ENCODE measurements at places on chromosomes 6 and 20.
A peak's percentile ranks its signal among the peaks of the same experiment; 100 is the strongest.

- no peak for DNase-seq
These were observed 142.9 kb upstream of the OLIG3 start for GRCh38 chr6:137637121-137637520.

DNA sequence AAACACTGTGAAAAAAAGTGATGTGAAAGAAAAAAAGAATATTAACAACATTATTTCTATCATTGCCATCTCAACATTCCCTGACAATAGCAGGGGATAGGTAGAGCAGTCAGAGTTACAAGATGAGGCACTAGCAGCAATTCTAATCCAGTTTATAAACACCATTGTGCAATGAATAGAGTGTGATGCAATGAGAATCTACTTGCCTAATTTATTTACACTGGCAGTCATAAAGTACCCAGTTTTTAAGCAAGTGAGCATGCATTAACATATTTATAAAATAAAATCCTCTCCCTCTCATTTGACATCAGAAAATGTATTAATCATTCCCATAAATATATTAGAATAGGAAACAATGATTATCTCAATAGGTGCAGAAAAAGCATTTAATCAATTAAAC lies 2.5 kb upstream of the MANEA start:
- DNase-seq = no peak

DNA sequence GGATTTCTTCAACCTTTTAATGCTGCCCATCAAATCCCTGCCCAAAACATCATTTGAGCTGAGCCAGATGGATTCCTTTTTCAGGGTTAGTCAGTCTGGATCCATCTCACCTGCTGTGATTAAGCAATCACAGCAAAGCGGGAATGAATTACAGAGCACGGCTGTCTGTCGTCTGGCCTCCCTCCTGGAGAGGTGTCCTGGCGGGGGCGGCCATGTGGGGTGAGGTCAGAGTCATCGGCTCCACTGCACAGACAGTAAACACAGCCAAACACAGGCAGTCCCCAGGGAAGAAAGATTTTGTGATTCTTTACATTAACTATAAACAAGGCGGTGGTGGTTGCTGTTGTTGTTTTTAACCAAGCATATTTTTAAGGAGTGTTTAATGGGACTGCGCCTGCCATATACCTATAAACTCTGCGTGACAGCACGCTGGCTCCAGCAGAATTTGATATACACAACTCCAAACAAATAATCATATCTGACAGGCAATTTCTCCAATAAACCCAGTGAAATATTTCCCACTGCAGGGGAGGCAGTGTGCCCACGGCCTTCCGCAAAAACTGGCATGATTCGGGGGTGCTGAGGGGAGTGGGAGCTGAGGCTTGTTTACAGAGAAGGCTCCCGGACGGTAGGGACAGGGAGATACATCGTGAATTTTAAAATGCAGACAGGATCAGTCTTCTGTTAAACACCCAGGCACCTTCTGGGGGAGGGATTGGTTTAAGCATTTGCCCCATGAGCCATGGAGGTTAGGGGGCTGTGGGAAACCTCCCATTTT lies 232.0 kb upstream of the PMEPA1 start:
- no peak for DNase-seq

DNA sequence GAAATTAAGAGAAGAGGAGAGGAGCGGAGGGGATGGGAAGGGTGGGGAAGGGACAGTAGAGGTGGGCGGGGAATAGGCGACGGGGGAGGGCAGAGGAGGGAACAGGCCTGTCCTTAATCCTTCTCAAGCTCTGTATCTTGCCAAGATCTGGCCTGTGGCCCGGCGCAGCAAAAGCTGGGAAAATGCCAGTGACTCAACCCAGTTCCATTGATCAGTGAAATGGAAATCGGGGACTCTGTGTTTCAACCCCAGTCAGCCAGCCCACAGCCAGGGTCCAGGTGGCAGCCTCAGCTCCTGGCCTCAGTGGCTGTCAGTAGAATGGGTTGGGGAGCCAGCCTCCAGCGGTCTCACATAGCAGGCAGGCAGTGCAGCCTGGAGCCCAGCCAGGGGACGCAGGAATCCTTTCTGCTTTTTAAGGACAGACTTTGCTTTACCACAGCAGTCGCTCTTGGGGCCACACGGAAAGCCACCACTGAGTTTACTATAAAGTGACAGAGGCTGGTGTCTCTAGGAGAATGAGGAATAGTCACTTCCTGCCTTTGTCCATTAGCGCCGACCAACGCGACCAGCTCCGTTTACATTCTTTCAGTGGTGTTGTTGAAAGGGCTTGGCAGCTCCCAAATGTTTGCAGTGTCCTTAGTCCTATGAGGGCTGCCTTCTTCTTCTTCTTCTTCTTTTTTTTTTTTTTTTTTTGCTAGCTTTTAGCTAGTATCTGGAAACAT lies 128.0 kb downstream of the RIN2 start:
- no peak for DNase-seq

GRCh38 chr6:169501128-169501527 lies 200.7 kb downstream of the WDR27 start:
- DNase-seq = no peak

DNA sequence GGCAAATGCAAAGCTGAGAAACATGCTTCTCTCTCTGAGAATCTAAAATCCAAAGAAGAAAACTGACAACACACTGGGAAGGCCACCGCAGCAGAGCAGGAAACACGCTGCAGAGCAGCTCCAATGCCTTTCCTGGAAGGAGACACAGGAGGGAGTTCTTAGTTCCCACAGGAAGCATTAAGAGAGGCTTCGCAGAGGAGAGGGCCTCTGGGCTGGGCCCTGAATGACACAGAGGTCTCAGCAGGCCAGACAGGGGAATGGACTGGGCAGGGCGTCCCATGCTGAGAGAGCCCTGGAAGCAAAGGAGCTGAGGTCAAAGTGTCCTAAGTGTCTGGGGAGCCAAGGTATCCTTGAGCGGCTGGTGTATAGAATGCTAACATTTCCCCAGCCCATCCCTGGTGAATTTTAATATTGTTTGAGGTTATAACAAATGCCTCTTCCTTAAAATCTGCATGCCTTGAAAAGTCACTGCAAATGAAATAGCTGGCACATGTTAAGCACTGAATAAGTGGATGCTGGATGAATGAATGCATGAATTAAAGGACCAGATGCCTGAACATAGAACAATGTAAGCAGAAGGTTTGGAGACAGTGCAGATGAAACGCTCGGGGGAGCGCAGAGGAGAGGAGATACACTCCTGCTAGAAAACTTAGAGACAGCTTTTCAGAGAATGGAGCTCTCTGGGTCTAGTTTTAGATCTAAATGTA lies 110.0 kb upstream of the SYNDIG1 start:
- DNase-seq = no peak

DNA sequence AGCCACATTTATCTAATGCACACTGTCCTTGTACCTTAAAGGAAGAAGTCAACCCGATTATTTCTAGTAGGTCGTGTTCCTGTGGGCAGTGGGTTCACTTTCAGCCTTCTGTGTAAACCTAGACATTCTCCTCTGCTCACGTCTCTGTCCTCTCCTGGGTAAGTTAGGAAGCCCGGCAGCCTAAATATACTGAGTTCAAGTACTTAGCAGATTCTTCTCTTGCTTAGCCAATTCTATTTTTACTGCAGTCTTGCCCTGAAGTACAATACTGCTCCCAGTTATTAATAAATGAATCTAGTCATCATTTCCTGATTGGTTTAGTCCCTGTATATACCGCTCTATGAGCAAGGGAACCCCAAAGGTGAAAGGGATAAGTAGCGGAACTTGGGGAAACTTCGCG lies 14.6 kb upstream of the GPR63 start:
- DNase-seq = no peak

GRCh38 chr20:61640131-61640870 lies 388.2 kb downstream of the CDH4 start:
- DNase-seq = no peak

DNA sequence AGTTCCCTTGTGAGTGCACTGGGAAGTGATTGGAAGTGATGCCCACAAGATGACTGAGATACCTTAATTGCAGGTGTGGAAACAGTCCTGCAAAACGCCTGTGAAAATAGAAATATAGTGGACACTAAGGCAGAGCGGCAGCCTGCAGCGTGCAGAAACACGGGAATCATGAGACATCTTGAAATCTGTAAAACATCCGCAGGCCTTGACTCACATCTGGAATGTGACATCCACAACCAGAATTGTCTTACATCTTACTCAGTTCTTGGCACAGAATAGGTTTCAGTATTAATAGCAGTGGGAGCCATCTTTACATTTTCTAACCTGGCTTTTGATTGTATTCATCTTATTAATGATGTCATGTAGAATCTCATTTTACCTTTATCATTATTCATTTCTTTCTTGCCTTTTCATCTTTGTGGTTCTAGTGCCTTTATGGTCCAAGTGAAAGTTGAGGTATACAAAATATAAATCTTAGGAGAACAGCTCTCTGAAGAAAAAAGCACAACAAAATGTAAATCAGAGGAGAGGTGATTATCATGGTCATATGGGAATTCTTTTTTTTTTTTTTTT lies 44.6 kb downstream of the CDYL start:
- no peak for DNase-seq

- no peak for DNase-seq
These were observed 17.6 kb downstream of the EEF1A1 start for GRCh38 chr6:73503027-73503772.

DNA sequence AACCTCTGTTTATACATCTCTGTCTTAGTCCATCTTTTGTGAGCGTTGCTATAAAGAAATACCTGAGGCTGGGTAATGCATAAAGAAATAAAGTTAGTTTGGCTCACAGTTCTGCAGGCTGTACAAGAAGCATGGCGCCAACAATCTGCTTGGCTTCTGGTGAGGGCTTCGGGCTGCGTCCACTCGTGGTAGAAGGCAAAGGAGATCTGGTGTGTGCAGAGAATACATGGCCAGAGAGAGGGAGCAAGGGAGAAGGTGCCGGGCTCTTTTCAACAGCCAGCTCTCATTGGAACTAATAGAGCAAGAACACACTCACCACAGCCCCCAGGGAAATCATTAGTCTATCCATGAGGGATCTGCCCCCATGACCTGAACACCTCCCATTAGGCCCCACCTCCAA lies 100.3 kb upstream of the SRSF6 start:
- no peak for DNase-seq

DNA sequence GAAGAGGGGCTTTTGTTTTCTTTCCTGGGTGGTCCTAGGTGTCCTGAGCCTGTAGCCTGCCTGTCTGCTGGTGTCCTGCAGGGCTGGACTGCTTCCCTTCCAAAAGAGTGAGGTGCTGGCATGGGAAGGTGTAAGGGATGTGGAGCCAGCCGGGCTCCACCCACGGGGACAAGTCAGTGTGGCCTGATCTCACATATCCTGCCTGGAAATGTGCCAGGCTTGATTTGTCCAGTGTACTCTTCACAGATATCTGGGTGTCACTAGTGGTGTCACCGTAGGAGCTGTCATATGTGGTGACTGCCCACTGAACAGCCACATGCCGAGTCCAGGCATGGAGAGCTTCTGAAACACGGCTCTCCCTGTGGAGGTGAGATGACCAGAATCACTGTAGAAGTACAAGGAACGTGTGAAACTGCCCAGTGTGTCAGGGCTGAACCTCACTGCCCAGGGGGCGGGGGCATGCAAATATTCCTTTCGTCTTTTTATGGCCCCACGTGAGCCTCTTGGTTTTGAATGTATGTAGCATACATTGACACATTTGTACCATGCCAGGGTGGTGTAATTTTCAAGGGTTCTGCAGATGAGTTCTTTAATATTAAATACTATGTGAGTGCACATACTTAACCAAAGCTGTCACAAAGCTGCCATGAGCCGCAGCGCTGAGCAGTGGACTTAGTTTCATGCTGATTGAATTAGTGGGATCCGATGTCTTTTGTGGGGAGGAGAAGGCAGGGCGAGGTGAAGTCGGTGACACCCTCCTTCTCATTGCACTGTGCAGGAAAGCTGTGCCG lies 55.8 kb downstream of the CDH4 start:
- DNase-seq = no peak

GRCh38 chr6:138559143-138559542 lies 59.8 kb upstream of the NHSL1 start:
- DNase-seq = no peak

- DNase-seq = peak; percentile 43
These were observed 1175.3 kb upstream of the GJE1 start for GRCh38 chr6:140957386-140957785.

DNA sequence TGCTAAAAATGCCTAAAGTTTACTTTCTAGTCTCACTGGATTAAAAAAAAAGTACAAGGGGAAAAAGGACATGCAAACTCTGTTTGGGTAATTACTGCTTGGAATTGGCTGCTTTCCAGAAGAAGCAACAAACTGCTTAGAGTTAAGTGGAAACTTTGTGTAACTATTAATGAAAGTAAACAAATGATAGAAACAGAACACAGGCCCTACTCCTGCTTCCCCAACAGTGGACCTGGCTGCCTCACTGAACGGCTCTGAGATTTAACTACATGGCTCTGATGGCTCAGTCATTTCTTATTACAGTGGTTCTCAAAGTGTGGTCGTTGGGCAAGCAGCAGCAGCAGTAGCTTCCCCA lies 108.5 kb downstream of the MAN1A1 start:
- DNase-seq = no peak

DNA sequence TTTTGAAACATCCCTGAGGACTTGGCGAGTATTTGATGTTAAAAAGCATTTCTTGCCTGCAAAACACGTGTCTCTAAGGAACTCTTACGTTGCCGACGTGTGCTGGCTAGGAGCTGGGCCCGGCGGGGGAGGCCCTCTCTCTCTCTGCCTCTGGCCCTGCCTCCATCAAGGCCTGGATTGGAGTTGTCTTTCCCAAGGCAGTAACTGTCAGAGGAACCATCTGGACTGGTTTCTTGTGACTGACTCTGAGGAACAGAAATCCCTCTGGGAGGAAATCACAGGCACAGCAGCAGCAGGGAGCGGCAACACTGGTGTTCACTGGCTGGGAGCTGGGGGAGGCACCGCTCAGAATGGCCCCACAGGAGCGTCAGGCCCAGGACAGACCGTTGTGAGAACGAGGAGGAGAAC lies 244.2 kb downstream of the NRN1 start:
- no peak for DNase-seq

DNA sequence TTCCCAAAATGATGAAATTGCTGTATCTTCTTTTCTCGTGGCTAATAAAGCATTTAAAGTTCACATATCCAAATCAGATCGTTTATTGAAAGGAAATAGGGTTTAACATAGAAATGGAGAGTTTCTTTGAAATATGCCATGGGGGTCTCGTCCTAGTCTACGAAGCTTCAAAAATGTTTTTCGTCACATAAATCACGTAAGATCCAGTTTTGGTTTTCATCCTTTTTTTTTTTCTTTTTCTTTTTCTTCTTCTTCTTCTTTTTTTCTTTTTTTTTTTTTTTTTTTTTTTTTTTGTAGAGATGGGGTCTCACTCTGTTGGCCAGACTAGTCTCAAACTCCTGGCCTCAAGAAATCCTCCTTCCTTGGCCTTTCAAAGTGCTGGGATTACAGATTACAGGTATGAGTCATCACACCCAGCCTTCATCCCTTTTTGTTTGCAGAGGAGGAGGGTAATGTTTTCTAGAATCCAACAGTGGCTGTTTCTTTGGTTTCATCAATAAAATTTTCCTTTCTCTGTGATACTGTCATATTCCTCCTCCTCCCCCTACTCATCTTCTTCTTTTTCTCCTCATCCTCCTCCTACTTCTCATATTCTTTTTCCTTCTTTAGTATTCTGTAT lies 94.7 kb upstream of the LOC128125822 start:
- no peak for DNase-seq

GRCh38 chr6:83860782-83861495 lies 1.4 kb downstream of the CYB5R4 start:
- no peak for DNase-seq

Data from NCI-H1092 (cell line).